ENCODE measurements at places on chromosomes 3 and 15.

GRCh38 chr3:71305231-71306206 lies 278.0 kb downstream of the FOXP1 start:
- no peak for DNase-seq

DNA sequence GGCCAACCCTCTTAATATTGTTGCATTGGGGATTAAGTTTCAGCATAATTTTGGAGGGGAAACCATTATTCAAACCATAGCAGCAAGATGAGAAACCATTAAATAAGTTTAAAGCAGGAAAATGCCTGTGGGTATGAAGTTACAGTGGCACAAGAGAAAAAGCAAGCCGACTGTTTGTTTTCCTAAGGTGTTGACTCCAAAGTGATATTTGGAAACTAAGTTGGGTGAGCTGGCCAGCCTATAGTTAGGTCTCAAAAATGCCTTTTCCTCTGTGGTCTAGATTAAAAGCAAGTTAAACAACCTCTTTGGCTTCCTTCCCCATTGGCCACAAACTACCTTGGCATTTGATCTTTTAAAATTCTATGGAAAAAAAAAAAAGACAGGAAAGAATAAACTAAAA lies 419.8 kb upstream of the AZI2 start:
- no peak for DNase-seq

DNA sequence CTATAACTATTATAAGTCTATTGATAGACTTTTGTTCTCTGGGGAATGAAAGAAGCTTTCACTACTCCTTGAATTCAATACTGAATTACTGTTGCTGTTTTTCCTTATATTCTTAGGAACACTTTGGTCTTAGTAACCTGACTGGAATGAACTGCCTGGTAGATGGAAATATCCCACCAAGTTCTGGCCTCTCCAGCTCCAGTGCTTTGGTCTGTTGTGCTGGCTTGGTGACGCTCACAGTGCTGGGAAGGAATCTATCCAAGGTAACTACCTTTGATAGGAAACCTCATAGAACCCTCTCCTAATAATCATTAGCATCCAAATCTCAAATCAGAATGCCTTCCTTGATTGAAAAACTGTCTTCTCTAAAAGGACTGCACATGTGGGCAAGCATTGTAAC lies 69.1 kb downstream of the GALK2 start:
- no peak for DNase-seq

- DNase-seq = no peak
These were observed 23.9 kb upstream of the GRIP2 start for GRCh38 chr3:14563946-14564539.

- no peak for DNase-seq
These were observed 7.9 kb downstream of the VIPR1 start for GRCh38 chr3:42510325-42510724.

GRCh38 chr3:119600732-119601131 lies 3.0 kb downstream of the PLA1A start:
- DNase-seq = no peak

GRCh38 chr3:99410789-99411311 lies 227.5 kb upstream of the COL8A1 start:
- no peak for DNase-seq

GRCh38 chr3:73484656-73485248 lies 140.0 kb downstream of the PDZRN3 start:
- DNase-seq = no peak

- DNase-seq = no peak
These were observed 170.8 kb downstream of the MOBP start for GRCh38 chr3:39638301-39638700.

DNA sequence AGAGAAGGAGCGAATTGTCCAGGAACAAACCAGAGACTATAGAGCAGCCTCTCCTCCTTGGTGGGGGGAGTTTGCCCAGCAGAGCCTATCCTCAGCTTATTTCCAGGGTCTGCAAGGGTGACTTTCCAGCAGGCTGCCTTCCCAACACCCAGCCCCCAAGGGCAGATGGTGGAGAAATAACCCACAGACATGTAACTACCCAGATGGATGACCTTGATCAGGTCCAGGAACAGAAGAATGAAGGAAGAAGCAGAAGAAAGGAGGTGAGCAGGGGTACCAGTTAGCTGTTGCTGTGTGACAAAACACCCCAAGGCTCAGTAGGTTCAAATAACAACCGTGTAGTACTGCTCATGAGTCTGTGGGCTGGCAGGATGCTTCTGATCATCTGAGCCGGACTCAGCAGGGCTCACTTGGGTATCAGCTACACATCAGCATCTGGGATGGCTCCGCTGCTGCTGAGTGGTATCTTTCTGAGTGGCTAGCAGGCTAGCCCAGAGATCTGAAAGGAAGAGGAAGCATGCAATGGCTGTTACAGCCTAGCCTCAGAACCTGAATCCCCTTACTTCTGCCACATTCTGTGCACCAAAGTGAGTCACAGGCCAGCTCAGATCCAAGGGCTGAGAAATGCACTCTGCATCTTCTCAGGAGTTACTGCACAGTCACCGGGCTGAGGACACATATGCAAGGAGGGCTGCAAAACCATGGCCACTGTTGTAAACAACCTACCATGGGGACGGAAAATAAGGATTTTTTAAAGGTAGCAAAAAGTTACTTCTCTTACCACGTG lies 22.2 kb upstream of the TXNRD3 start:
- no peak for DNase-seq

GRCh38 chr3:58627570-58627885 lies 39.0 kb downstream of the FAM3D start:
- DNase-seq = no peak

GRCh38 chr15:63793046-63793483 lies 40.7 kb downstream of the HERC1 start:
- no peak for DNase-seq

DNA sequence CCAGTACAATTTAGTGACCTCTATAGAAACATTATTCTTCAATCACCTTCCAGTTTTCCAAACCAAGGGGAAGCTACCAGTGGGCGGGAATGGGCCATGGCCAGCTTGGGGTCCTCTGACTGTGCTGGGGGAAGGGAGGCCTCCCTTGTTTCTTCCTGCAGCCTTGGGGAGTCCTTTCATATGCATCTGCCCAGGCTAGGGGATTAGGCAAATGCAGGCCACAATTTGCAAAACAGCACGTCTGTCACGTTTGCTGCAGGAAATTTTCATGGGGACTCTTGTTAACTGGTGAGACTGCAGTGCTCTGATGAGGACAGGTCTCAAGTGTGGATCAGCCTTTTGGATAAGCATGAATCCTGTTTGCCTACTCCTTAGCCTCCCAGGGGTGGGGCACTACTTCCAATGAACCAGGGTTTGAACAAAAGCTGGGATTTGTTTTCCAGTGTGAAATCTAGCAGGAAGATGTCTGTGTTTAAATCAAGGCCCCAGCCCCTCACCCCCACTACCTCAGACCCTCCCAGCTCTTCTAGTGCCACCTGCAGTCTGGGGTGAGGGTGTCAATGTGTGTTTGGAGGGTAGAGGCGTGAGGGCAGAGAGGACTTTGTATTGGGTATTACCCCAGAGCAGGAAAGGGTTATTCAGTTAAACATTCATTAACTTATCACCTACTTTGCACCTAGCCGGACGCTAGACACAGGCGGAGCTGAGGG lies 219.9 kb downstream of the OPA1 start:
- DNase-seq = no peak

- DNase-seq = no peak
These were observed 8.4 kb upstream of the RTP1 start for GRCh38 chr3:187188931-187189330.

DNA sequence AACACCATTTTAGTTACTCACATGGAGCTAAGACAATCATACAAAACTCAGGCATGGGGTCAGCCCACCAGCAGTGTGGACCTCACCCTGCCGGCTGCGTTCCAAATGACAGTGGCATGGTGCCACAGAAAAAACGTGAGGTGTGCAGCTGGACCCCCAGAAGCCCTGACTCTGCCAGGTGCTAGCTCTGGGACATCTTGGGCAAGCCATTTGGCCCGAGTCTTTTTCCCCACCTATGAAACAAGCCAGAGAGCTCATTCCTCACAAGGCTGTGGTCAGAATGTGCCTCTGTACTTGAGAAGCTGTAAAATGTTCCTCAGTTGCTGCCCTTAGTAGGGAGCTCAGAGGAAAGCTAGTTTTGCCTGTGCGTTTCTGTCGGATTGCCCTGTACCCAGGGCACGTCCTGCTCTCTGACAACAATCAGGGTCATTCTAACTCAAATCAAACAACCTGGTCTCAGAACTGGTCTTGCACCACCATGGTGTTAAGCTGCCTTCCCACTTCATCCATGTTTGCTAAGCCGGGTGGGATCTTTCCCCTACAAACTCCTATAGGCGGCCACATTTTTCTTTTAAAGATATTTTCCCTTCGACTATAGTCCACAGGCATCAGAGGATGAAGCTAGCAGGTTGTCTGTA lies 44.9 kb downstream of the LIPC start:
- no peak for DNase-seq

DNA sequence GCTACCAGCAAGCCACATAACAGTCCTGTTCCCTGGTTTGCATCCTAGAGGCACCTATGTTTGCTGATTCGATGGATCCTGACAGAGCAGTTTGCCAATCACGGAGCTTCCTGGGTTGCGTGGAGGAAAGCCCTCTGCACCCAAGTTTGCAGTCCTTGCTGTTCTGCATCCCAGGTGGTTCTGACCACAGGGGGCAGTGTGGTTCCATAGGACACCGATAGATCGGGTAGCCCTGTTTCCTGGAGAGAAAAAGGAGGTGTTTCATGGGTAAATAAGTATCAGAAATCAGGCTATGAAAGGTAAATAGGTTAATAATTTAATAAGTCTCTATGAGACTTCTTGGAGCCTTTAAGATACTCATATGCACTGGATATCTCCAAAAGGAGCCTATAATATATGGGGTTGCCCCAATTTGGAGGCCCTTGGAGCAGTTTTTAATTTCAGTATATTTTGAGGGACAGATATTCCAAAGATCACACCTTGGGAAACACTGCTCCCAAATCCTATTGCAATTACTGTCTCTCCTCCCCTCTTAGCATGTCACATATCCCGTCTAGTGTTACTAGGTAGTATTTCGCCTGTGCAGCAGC lies 194.6 kb upstream of the TPM1 start:
- peak; percentile 22 for DNase-seq

DNA sequence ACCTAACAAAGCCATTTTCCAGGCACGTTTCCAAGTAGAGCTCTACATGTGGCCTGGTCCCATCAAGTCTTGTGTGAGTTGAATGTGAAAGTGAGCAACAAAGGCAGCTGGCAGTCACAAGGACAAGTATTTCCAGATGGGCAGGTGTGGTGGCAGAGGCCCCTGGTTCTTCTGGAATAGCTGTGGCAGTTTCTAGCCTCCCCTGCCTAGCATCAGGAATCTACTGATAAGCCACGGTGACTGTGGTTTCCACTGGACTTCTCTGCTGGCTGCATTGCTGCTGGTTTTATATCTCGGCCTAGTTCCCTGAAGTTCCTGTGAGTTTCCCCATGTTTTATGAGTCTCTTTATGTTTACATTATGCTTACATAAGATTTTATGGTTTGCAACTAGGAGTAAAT lies 117.7 kb downstream of the GOLIM4 start:
- DNase-seq = no peak

DNA sequence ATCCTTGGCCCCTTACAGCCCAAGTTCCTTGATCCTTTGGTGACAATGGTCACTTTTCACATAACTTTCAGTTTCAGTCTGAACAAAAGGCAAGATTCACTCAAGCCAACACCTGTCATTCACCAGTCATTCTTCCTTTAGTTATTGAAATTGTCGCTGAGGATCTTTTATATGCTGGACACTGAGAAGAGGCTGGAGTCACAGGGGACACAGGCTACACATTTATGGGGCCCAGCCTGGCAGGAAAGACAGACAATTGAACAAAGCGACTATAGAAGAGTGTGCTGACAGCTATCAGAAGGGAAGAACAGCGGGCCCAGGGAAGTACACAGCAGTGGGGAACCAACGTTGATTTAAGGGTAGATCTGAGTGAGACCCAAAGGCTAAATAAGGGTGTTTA lies 69.8 kb upstream of the PROK2 start:
- DNase-seq = no peak

DNA sequence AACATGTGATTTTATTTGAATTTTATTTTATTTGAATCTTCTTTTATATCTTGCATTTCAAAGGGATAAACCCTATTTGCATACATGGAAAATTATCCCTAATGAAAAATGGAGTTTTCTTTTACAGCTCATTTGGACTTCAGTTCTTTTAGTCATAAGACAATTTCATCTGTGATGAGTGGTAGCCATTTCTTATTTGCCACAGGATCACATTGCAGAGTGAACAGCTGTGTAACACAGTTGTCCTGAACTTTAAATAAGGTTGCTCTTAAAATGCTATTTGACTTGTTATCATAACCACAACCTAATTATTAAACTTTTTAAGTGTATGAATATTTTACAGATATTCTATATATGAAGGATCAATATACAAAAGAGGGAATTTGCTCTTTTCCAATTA lies 221.7 kb upstream of the ROPN1 start:
- no peak for DNase-seq

Measured in NCI-H1048 (cell line).